Activated CD8-positive, alpha-beta memory T cell treated with anti-CD3 and anti-CD28 coated beads for 36 hours (primary cell): ENCODE measurements at places on chromosomes 6 and 20. TPM values are rescaled to one million over a fixed set of nuclear protein-coding genes. Genes with fewer than 3 reads are reported as not detected.

The PNLDC1 gene
- total RNA-seq, result 0.57 TPM

The DLK2 gene
- total RNA-seq, result 1.4 TPM

The ZDHHC14 gene
- 6.5 TPM for total RNA-seq

The SLC22A2 gene
- total RNA-seq, result not detected

The CYP21A2 gene
- 0.44 TPM for total RNA-seq

The DDX43 gene
- total RNA-seq, result 0.65 TPM

The ENPP3 gene
- 0.84 TPM for total RNA-seq

The MYH7B gene
- total RNA-seq, result 0.17 TPM

The BEND6 gene
- total RNA-seq, result not detected

The CST2 gene
- not detected for total RNA-seq

The CDKN1A gene
- total RNA-seq, result 39.6 TPM

The OR2H2 gene
- not detected for total RNA-seq

The WFDC5 gene
- not detected for total RNA-seq

The EBF4 gene
- 0.74 TPM for total RNA-seq

The SMLR1 gene
- not detected for total RNA-seq

The MAS1 gene
- total RNA-seq, result not detected

The KIF25 gene
- total RNA-seq, result not detected

The SLC26A8 gene
- total RNA-seq, result not detected

The CTAGE9 gene
- total RNA-seq, result not detected

The HSPA12B gene
- total RNA-seq, result not detected

The SSTR4 gene
- not detected for total RNA-seq

The CDH26 gene
- 1.1 TPM for total RNA-seq

The CLDN20 gene
- total RNA-seq, result not detected

The RAET1G gene
- not detected for total RNA-seq

The VSX1 gene
- total RNA-seq, result not detected

The FAM83C gene
- total RNA-seq, result not detected

The PACRG gene
- not detected for total RNA-seq

The RSPH9 gene
- not detected for total RNA-seq

The PSORS1C2 gene
- not detected for total RNA-seq

The OR2B6 gene
- not detected for total RNA-seq

The WFDC10B gene
- total RNA-seq, result not detected

The TMEM244 gene
- total RNA-seq, result 0.38 TPM

The EYA2 gene
- total RNA-seq, result not detected

The PPT2 gene
- 26.2 TPM for total RNA-seq

The ADGRF5 gene
- total RNA-seq, result not detected

The DEFB126 gene
- not detected for total RNA-seq

The SAMD10 gene
- total RNA-seq, result 20.5 TPM

The HLA-DQB2 gene
- total RNA-seq, result not detected

The EDN1 gene
- not detected for total RNA-seq

The POM121L2 gene
- not detected for total RNA-seq

The BPIFB2 gene
- total RNA-seq, result not detected

The IMPG1 gene
- not detected for total RNA-seq

The VSTM2L gene
- total RNA-seq, result not detected

The MUCL3 gene
- not detected for total RNA-seq

The FAM217A gene
- total RNA-seq, result not detected
